RPMI7951 (cell line): ENCODE measurements at places on chromosomes 2 and 18. TPM values are rescaled to one million over a fixed set of nuclear protein-coding genes. Genes with fewer than 3 reads are reported as not detected.

Gene CXCR1
- not detected in 2 replicates for total RNA-seq

Gene DLX1
- 7.8 and 8.8 TPM in 2 replicates for total RNA-seq

Gene PRKAG3
- not detected in 2 replicates for total RNA-seq

Gene TMEM178A
- 0.10 TPM in 1 of 2 replicates, not detected in the other for total RNA-seq

Gene ARMC9
- 62.3 and 67.2 TPM in 2 replicates for total RNA-seq

Gene DOK6
- not detected in 2 replicates for total RNA-seq

Gene KCNE4
- 13.8 and 16.4 TPM in 2 replicates for total RNA-seq

Gene COL6A3
- 3.6 and 4.1 TPM in 2 replicates for total RNA-seq

Gene NDC80
- 83.3 and 99.5 TPM in 2 replicates for total RNA-seq

Gene GPR45
- total RNA-seq = not detected in 2 replicates

Gene LIMS3
- 3.0 and 3.1 TPM in 2 replicates for total RNA-seq

Gene KCNK3
- total RNA-seq = 1.1 and 2.3 TPM in 2 replicates

Gene CFC1
- not detected in 2 replicates for total RNA-seq

Gene CCDC141
- 0.88 and 1.8 TPM in 2 replicates for total RNA-seq
